ENCODE measurements at places on chromosomes 13 and 19.

DNA sequence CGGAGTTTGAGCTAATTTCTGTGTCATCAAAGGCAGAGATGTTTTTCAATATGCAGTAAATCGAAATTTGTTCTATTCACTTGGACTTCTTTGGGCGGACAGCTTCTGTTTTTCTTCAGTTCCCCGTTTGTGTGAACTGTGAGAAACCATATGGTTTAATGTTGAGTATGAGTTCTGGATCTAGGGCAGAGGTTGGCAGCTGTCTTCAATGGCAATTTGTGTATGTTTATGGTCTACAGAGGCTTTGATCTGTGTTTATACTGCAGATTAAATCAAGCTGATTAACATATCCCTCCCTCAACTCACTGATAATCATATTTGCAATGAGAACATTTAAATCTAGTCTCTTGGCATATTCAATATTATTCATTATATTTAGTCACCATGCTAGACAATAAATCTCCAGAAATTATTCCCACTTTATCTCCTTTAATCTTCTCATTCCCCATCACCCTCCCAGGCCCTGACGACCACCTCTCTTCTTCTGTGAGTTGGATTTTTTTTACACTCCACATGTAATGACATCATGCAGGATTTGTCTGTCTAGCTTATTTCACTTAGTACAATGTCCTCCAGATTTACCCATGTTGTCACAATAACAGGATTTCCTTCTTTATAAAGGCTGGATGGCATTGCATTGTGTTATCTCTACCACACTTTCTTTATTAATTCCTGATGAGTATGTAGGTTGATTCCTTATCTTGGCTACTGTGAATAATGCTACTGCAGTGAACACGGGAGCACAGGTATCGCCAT, 9.0 kb downstream of the ZNF331 start:
- no peak for DNase-seq

- DNase-seq, result peak; percentile 78
Observed at GRCh38 chr13:114319441-114319913, 5.2 kb downstream of the CHAMP1 start.

- DNase-seq, result peak; percentile 75
Observed at GRCh38 chr19:4066682-4067395, at the start of gene ZBTB7A. TSS of gene ZBTB7A (minus strand) at chr19:4066899. CDS start at chr19:4055232, 11,667 bp downstream.

DNA sequence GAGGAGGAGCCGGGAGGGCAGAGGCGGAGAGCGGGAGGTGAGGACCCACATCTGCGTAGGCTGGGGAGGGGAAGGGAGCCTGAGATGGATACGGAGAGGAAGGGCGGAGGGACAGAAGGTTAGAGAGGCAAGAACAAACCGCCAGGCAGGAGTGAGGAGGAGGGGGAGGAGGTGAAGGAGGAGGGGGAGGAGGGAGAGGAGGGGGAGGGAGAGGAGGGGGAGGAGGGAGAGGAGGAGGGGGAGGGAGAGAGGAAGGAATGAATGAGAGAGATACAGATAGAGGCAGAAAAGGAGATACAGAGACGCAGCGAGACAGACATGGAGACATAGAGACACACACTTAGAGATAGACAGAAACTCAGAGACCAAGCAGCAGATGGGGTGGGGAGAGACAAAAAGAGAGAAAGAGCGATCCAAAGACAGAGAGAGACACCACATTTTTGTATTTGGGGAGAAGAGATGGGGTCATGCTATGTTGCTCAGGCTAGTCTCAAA, 782 bp upstream of the CA11 start:
- no peak for DNase-seq

DNA sequence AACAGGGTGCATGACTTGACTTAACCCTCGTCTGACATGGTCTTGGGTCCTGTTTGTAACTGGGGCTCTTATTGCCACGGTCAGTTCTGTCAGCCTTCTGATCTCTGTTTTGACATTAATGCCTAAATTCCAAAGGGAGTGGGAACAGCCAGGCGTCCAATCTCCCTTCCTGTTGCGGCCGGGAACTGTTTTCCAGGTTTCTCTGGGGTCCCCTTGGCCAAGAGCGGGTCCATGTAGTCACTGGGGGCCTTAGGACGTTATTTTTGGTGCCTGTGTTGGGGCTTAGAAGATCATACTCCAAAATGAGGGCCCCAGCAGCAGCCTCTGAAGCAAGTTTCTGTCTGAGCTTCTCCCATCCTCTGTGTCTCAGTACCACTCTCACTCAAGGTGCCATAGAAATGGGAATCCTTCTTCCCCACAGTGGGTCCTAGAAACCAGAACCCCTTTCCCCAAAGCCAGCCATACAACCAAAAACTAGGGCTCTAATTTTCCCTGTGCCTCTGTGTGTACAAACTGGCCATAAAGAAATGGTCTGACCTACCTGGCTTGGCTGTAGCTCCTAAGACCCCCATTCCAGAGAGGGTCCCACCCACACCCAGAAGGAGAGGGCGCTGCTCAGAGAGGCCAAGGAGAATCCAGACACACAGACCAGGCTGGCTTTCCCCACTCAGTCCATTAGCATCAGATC, 50.4 kb downstream of the C13orf46 start:
- DNase-seq, result no peak

- no peak for DNase-seq
Observed at GRCh38 chr19:40223135-40223822, 3.2 kb downstream of the CCNP start.

GRCh38 chr19:1503925-1504773, 8.7 kb downstream of the ADAMTSL5 start:
- no peak for DNase-seq

DNA sequence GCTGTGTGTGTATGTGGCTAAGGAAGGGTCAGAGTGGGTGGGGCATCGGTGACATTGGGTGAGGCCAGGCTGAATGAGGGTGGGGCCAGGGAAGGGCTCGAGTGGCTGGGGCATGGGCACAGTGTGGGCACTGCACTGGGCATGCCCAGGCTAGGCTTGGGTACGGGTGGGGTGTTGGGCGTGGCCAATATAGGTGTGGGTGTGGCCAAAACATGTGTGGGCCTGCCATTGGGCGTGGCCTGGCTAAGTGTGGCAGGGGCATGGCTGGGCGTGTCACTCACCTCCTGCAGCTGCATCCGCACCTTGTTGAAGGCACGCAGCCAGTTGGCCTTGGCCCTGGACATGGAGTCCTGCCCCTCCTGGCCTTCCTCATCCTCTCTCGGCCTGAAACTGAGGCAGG, 33.2 kb downstream of the UNC13A start:
- DNase-seq, result no peak

GRCh38 chr13:50140581-50141374, 125.5 kb downstream of the KCNRG start:
- DNase-seq, result no peak

- DNase-seq, result peak; percentile 96
Observed at GRCh38 chr19:42468273-42468796, 25.6 kb upstream of the CXCL17 start.

DNA sequence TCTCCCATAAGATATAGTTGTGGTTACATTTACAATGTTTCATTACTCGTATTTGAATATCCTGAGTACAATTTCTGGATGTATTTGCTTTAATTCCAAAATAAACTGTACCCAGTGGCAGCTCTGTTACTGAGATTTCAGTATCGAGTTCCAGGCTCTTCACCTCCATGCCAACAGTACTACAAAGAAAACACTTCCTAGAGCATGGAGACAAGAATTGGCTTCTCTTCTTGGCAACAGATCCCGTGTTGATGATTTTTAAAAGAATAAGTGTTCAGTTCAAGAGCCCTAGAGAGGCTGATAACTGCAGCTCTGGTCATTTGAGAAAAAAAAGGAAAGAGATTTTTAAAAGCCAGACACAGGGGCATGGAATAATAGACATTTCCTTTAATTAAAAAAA, 302.8 kb downstream of the EFNB2 start:
- no peak for DNase-seq

DNA sequence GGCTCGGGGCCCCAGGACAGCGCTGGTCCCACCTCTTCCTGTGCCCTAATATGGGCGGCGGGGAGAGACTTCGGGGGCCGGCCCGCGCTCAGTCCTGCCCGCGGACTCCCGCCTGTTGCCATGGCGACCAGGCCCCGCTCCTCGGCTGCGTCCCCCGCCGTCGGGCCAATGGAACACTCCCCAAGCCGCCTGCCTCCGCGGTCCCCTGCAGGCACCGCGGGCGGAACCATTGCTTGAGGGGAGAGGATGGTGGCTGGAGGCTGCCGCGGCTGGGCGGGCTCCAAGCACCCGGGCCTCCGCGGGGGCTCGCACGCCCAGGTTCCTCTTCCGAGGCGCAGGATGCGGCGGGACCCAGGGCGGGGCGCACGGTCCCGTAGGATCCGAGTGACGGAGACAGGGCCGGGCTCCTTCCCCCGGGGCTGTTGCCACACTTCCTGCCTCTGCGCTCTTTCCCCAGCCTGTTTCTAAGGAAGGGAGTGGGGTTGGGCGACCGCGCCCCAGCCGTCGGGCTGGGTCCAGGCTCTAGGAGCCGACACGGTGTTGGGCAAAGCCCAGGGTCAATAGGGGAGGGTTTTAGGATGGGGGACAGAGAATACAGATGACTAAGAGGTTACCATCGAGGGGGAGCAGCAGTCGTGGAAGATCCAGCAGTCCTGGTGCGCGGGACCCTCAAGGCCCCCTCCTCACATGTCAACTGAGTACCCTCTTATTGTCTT, 1.2 kb upstream of the JUNB start:
- DNase-seq, result peak; percentile 95

GRCh38 chr13:84553227-84553626, 671.0 kb upstream of the SLITRK1 start:
- peak; percentile 2 for DNase-seq

DNA sequence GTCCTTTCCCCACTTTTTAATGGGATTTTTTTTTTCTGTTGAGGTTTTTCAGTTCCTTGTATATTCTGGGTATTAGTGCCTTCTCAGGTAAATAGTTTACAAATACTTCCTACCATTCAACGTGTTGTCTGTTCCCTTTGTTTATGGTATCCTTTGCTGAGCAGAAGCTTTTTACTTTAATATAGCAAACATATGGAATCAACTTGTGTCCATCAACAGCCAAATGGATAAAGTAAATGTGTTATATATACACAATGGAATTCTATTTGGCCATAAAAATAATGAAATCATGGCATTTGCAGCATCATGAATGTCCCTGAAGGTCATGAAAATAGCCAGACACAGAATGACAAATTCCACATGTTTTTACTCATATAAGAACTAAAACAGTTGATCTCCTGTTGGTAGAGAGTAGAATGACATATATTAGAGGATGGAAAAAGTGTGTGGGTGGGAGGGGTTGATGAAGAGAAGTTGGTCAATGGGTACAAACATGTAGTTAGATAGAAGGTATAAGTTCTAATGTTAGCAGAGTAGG, 500.8 kb downstream of the SLITRK6 start:
- DNase-seq, result no peak

DNA sequence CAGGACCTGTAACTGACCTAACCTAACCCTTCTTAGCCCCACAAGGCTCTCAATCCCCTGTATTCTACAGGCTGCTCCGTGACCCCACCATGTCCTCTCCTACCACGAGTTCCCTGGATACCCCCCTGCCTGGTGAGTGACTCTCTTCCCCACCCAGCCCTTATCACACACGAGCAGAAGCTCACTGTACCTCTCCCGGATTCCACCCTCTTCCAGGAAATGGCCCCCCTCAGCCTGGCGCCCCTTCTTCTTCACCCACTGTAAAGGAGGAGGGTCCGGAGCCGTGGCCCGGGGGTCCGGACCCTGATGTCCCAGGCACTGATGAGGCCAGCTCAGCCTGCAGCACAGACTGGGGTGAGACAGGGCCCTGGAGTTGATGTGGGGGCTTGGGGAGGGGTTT, 1.3 kb downstream of the NR1H2 start:
- DNase-seq, result no peak

- DNase-seq, result peak; percentile 35
Observed at GRCh38 chr13:89726690-89727435, 1620.6 kb upstream of the MIR17HG start.

GRCh38 chr19:2484178-2484937, 8.4 kb downstream of the GADD45B start:
- no peak for DNase-seq

GRCh38 chr19:11204943-11205349, 7.6 kb upstream of the KANK2 start:
- peak; percentile 68 for DNase-seq

GRCh38 chr19:46714444-46715106, 2.3 kb downstream of the PRKD2 start:
- DNase-seq, result no peak

DNA sequence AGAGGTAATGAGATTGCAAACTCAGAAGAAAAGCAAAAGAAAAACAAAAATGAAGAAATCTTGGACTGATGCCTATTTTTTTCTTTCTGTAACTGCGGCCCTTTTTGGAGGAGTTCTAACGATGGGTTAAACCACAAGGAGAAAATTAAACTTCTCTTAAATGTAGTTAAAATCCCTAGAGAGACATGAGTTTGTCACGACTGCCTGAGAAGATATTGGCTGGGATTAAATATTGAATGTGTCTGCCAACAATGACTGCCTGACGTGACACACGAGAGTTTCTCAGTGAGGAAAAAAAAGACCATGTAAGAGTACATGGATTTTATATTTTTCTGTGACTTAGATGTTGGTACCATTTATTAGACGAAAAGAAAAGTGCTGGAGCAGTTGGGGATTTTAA, 1013.4 kb downstream of the PCDH9 start:
- peak; percentile 23 for DNase-seq

DNA sequence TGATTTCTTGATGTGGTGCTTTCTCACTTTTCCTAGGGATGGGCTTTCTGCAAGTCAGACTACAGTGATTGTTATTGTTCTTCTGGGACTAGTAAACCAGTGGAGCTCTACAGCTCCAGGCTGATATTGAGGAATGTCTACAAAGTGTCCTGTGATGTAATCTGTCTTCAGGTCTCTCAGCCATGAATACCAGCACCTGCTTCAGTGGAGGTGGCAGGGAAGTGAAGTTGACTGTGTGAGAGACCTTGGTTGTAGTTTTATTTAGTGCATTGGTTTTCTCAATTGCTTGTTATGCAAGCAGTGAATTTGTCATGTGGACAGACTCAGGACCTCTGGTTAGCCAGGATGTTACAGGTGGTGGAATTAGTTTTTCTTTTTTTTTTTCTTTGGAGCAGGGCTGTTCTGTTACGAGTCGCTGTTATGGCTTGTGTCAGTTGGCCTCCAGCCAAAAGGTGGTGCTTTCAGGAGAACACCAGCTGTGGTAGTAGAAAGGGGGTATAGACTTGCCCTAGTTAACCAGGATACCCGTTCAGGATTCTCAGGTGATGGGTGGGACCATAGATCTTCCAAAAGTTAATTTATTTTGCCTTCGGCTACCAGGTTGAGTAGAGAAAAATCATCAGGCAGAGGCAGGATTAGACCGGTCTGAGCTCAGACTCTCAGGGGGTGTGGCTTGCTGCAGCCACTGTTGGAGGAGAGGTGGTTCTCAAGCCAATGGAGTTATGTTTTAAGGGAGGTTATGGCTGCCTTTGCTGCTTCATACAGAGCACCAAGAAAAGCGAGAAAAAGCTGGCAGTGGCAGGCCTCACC, 11.9 kb upstream of the ZNF675 start:
- peak; percentile 3 for DNase-seq

- no peak for DNase-seq
Observed at GRCh38 chr19:40571005-40571318, 5.7 kb upstream of the SHKBP1 start.

GRCh38 chr13:32881777-32882145, 134.5 kb upstream of the KL start:
- no peak for DNase-seq

Data from LHCN-M2 (cell line).